Uterus (tissue), 4 donors: ENCODE measurements at places on chromosomes 2 and 18. TPM values are rescaled to one million over a fixed set of nuclear protein-coding genes. Genes with fewer than 3 reads are reported as not detected.

GRCh38 chr2:191923652-191923997 lies 76.7 kb upstream of the CAVIN2 start:
- H3K36me3 ChIP-seq, result no peaks in the 10 kb centered on the region
- no peak overlapping the region for H3K27ac ChIP-seq
- peaks cover 8% of the 10 kb centered on the region for H3K4me1 ChIP-seq
- no peak overlapping the region for H3K4me3 ChIP-seq
- no peaks in the 10 kb centered on the region for H3K27me3 ChIP-seq

GRCh38 chr18:49251451-49251850 lies 209.0 kb downstream of the DYM start:
- no peaks in the 10 kb centered on the region for H3K4me1 ChIP-seq
- H3K4me3 ChIP-seq, result no peak overlapping the region
- no peak for DNase-seq
- H3K36me3 ChIP-seq, result no peaks in the 10 kb centered on the region
- no peak overlapping the region for H3K27ac ChIP-seq

Gene CRYGD
- not detected for total RNA-seq

Gene GREB1L
- 15.3 TPM for total RNA-seq

- H3K27ac ChIP-seq, result no peak overlapping the region
- DNase-seq, result no peak
- no peak overlapping the region for H3K4me3 ChIP-seq
- no peaks in the 10 kb centered on the region for H3K36me3 ChIP-seq
- no peaks in the 10 kb centered on the region for H3K4me1 ChIP-seq
Measured at GRCh38 chr18:43170586-43170985, 55.1 kb upstream of the RIT2 start.

DNA sequence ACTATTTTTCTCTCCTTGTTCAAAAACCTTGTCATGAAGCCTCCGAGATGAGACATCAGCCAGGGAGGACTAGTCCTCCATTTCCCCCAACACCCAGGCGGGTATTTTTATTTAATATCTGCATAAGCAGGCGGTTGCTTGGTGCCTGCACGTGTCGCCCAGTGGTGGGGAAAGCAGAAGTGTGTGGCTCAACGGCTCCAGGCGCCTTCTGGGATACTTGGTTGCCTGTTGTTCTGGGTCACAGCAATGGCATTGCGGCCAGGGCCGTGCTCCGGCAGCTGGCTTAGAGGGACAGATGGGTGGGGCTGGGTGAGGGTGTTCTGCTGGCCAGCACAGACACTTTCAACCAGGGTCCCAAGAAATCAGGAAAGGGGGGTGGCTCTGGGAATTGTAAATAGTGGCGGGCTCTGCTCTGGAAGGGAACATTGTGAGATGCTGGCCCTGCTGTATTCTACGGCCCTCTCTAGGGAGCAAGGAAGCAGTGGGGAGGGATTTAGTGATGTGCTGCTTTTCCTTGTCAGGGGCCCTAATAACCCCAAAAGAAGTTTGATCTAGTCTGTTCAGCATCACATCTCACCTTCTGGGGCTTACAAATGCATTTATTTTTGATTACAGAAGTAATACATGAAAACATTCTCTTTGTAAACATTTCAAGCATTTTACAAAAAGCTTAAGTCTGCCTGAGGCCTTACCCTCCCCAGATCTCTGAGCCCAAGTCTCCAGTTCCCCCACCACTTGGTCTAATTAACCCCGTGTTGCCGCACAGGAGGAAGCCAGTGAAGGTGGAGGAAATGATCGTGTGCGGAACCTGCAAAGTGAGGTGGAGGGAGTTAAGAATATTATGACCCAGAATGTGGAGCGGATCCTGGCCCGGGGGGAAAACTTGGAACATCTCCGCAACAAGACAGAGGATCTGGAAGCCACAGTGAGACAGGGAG lies 1.1 kb downstream of the VAMP8 start:
- no peaks in the 10 kb centered on the region for H3K4me1 ChIP-seq
- H3K27ac ChIP-seq, result peak overlapping the region; percentile 47
- no peak overlapping the region for H3K4me3 ChIP-seq
- H3K36me3 ChIP-seq, result no peaks in the 10 kb centered on the region

DNA sequence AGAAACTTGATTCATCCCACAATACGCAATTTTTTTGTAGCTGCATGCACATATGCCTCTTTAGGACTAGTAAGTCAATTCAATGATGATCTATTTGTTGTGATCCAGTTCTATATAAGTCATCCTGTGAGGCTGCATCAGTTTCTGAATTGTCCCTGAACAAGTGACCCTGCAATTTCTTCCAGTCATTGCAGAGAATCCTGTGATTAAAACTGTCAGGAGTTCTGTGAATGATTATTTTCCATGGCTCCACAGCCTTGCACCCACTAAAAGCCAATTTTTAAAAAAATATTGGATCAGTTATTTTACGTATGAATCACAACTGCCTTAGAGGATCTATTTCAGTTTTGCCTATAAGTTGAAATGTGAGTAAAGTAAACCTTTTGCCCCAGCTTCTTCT lies 1585.0 kb upstream of the ACVR2A start:
- no peaks in the 10 kb centered on the region for H3K4me1 ChIP-seq
- H3K36me3 ChIP-seq, result no peaks in the 10 kb centered on the region
- DNase-seq, result no peak
- H3K27me3 ChIP-seq, result no peaks in the 10 kb centered on the region
- no peak overlapping the region for H3K4me3 ChIP-seq

DNA sequence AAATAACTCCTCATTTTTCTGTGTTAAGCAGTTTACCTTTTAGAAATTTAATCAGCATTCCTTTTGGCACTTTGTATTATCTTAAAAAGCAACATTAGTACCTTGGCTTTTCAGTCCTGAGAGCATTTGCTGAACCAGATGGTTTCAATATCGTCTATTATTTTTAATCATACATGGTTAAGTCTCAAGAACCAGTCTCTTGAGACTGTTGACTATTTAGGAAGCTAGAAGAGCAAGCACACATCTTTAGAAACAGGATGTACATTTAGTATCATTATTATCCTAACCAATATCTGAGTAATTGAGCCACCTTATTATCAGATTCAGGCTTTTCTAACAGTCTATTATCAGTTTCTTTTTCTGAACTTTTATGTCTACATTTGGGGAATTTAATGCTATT lies 28.2 kb upstream of the ZEB2 start:
- H3K36me3 ChIP-seq, result no peaks in the 10 kb centered on the region
- no peaks in the 10 kb centered on the region for H3K4me1 ChIP-seq
- H3K27ac ChIP-seq, result no peak overlapping the region
- H3K27me3 ChIP-seq, result no peaks in the 10 kb centered on the region

Gene CTNNA2
- total RNA-seq, result not detected

Gene BMP10
- not detected for total RNA-seq

GRCh38 chr2:637406-637776 lies 39.8 kb downstream of the TMEM18 start:
- H3K4me3 ChIP-seq, result no peak overlapping the region
- no peak for DNase-seq
- H3K4me1 ChIP-seq, result no peaks in the 10 kb centered on the region
- no peaks in the 10 kb centered on the region for H3K27me3 ChIP-seq

Gene OSBPL1A
- total RNA-seq, result 49.4 TPM

Gene CARF
- total RNA-seq, result 26.1 TPM

Gene NYAP2
- total RNA-seq, result not detected

Gene LOXHD1
- not detected for total RNA-seq
